NCI-H460 (cell line): ENCODE measurements at places on chromosomes 12 and 14.

DNA sequence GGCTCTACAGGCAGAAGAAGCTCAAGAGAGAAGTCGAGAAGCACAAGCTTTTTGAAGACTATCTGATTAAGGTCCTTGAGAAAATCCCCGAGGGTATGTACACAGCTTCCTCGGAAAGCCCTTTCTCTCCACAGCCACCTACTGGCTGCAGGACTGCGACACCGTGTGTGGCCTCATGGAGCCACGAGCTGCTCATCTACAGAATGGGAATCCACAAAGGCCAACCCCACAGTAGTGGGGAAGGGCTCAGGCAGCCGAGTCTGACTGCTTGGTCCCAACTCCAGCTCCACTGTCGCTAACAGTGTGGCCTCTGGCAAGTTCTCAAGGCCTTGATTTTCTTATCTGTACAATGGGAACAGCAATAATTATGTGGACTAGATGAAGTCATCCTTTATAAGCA is 2.5 kb downstream of the CCDC197 start:
- DNase-seq: no peak

DNA sequence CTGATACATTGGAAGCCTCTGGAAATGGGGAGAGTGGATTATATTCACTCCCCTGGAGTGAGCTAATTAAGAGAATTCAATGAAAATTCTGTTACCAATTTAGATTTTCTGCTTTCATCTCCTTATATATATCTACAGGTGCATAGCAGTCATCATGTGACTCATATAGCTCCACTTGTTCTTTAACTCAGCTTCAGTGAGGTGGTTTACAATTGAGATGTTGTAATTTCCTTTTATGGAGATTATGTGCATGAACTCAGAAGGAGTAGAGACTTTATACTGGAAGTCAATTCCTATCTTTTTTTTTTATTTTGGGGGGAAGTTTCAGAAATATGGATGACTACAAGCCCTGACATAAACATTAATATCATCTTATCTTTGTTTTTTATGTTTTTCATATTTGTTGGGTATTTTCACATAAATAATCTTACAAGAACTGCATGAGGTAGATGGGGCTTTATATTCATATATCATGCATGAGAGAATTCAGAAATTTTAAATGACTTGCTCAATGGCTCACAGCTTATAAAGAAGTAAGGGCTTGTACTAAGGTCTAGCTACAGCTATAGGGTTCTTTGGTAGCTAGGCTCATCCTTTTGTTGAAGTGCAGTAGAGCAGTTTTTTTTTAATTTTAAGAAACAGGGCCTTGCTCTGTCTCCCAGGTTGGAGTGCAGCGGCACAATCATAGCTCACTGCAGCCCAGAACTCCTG is 92.3 kb upstream of the SCAF11 start:
- DNase-seq: no peak

GRCh38 chr14:78758333-78758732 is 588.2 kb downstream of the NRXN3 start:
- peak; percentile 20 for DNase-seq

- DNase-seq: no peak
Measured at GRCh38 chr14:20417250-20418186, 4.2 kb upstream of the TEP1 start.

GRCh38 chr14:89165189-89166181 is 251.5 kb downstream of the FOXN3 start:
- DNase-seq: no peak

DNA sequence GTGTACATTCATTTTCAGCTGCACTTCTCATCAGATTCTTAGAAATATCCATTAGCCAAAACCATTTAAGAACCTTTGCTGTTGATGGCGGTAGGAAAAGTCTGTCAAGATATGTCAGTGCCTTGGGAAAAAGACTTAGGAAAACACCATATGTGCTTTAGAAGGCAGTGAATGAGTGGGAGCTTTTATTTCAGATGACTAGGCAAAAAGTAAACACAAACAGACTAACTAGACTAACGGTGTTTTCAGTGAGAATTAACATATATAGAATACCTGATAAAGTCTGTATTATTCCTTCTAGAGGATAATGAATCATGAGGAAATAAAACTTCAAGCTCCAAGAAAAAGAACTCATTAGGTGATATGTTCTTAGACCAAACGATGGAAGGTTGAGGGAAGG is 418.9 kb downstream of the NAV3 start:
- no peak for DNase-seq

DNA sequence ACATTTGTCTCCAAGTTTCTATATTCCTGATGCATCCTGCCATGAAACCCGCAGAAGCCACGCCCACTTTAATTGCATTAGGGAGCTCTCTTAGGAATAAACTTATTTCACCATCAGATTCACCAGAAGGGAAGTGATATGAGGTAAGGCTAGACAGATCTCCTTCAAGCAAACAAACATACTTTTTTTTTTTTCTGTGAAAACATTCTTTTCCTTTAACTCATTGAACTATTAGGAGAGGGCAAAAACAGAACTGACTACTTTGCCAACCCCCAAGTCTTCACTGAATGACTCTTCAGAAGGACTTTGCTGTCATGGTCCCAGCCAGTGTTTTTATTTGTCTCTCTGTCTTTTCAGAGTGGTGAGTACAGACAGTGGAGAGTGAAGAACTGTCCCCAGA is 48.4 kb downstream of the GTF2A1 start:
- DNase-seq: no peak

GRCh38 chr14:88247228-88247627 is 75.8 kb downstream of the KCNK10 start:
- DNase-seq: no peak

- no peak for DNase-seq
Measured at GRCh38 chr12:75842090-75842489, 189.5 kb downstream of the PHLDA1 start.
